NCI-H2171 (cell line): ENCODE measurements at places on chromosomes 2 and 18.

DNA sequence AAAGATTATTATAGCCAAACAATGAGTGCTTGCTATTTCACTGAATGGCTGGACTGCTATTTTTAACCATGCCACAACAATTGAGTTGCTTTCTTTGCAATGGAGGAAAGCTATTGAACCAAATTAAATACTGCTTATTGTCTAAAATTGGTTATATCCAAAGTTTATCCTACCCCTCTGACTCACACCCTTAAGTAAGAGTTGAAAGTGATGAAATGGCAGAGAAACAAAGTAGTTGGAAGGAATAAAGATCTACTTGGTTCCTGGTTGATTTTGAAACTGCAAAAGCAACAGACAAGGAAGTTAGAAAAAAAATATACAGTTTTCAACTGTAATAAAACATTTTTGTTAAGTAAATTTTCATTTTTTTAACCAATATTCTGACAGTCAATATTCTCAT is 47.5 kb downstream of the EML4 start:
- no peak for DNase-seq

GRCh38 chr18:29664278-29665036 is 1378.1 kb downstream of the DSC3 start:
- no peak for DNase-seq

DNA sequence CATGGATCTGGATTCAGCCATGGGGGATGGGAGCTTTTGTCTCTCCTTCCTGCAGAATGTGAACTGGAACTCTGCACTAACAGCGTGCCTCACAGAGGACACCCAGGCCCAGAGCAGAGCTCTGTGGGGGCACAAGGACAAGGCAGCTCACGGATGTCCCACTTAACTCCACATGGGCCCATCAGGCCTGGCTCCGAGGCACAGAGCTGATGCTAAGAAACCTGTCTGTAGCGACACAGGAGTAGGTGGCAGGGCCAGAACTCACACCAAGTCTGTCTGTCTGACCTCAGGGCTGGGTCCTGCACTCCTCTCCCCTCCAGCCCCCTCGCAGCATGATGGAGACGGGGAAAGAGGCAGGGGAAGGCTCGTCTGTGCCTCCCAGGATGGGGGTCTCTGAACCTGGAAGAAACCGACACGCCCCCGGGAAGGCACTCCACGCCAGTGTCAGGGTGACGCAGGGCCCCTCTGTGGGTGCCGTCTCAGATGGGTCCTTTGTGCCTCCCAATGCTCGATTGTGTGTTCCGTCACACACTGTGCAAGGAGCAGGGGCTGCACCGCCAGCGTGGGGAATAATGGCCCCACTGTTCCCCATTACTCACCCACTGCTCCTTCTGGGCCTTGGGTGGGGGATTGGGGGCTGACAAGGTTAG is 36.6 kb downstream of the FAM178B start:
- DNase-seq: no peak

GRCh38 chr2:7375901-7376300 is 458.7 kb downstream of the RNF144A start:
- peak; percentile 22 for DNase-seq

DNA sequence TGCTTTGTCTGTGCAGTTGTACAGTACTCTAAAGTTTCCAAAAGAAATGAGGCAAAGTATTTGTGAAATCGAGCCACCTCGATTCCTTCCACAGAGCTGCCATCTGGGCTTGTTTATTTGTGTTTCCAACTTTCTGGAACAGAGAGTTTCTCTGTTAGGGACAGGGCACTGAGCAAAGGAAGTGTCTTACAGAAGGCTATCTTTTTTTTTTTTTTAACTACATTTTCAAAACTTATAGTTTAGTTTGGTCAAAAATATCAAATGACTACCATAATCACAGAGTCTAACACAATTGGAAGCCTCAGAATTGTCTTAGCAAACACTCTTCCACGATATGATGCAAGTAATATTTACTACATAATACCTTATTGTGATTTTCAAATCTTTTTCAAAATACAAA is 796 bp downstream of the RFTN2 start:
- DNase-seq: peak; percentile 3

DNA sequence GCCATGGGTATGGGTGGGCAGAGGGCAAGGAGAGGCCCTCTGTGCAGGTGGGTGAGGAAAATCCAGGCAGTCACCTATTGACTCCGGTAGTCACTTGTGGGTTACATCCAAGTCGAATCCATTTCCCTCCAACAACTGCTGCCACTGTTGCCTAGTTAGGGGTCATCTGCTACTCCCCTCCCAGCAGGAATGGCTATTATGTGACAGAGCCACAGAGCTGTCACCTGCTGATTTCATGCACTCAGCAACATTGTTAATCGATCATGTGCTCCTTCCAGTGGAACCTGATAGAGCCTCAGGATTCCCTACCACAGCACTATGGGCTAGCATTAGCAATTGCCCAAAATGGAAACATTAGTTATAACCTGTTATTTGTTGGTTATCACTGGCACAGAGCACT is 31.4 kb downstream of the POLR1A start:
- no peak for DNase-seq

DNA sequence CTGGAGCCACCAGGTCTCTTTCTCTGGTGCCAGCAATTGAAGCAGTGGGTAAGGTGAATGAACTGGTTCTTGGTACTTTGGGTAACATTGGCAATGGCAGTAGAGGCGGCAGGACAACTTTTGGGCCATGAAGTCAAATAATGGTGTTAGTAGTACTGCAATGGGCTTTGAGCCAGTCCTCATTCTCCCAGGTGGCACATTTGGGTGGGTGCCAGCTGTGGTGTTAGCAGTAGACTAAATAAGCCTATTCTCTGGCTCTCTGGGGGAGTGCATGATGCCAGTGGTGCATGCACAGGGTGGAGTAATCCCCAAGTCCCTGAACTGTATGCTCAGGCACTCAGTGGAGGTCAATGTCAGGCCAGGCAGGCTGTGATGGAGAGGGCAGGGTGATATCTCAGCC is 120.2 kb upstream of the LRRTM4 start:
- DNase-seq: no peak

DNA sequence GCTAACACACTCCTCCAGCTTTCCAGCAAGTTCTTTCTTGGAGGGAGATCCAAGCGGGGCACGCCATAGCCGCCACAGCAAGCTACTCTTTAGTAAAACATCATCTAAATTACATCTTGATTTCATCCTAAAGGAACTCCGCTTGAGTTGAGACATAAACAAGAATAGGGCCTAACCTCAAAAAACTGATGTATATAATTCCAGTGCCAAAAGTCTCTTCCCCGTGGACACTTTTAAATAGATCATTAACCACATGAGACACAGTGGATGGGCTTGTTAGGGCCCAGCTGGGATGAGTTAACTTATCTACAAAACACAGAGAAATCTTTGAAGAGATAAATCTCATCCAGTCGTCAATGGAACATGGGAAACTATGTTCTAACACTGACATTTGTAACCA is 20.8 kb upstream of the MLPH start:
- DNase-seq: no peak

- no peak for DNase-seq
These were observed at the start of gene IL1RL1 for GRCh38 chr2:102310964-102311640. Gene IL1RL1, plus strand, starts transcription at chr2:102311563. Its CDS starts 26,702 bp downstream, at chr2:102338265.

DNA sequence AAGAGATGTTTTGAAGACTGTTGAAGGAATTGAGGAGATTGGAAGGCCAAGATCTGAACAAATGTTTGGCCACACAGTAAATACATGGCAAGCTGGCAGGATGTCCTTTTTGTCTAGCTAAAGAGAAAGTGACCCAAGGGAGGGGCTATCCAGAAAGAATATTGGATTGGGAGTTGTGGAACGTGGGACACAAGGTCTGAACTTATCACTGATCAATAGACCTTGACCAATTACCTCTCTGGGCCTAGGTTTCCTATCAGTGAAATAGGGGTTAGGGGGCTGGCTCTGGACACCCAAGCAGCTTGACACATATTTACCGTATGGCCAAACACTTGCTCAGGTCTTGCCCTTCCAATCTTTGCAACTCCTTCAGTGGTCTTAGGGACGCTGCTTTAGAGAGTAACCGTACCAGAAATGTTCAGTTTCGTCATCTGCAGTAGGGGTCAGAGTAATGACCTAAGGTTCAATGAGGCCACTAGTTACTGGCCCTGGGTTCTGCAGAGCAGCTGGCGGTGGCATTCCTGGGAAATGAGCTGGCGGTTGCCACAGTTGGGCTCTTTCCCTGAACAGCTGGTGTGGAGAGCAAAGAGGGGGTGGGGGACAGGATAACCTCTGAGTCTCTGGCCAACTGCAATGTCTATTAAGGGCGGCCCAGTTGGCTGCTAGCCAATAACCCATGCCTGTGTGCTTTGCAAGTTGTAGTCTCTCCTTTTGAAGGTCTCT is 70.1 kb upstream of the STPG4 start:
- DNase-seq: peak; percentile 13

GRCh38 chr2:99571533-99571932 is 81.7 kb upstream of the REV1 start:
- peak; percentile 93 for DNase-seq

DNA sequence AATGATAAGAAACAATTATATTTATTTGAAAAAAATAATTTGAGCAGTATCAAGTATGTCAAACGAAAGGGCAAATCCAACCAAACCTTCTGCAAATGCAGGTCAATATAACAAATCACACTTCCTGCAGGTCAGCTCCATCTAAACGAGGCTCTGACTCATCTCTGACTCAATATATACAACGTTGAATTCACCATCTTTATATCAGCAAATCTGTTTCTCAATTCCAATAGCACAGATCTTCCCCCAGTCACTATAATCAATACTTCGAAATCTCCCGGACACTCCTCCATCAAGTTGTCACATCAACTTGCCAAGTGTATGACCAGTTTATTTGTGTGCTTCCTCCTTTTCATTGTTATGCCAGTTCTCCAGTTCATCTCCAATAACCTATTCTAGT is 388.9 kb downstream of the ZEB2 start:
- no peak for DNase-seq

DNA sequence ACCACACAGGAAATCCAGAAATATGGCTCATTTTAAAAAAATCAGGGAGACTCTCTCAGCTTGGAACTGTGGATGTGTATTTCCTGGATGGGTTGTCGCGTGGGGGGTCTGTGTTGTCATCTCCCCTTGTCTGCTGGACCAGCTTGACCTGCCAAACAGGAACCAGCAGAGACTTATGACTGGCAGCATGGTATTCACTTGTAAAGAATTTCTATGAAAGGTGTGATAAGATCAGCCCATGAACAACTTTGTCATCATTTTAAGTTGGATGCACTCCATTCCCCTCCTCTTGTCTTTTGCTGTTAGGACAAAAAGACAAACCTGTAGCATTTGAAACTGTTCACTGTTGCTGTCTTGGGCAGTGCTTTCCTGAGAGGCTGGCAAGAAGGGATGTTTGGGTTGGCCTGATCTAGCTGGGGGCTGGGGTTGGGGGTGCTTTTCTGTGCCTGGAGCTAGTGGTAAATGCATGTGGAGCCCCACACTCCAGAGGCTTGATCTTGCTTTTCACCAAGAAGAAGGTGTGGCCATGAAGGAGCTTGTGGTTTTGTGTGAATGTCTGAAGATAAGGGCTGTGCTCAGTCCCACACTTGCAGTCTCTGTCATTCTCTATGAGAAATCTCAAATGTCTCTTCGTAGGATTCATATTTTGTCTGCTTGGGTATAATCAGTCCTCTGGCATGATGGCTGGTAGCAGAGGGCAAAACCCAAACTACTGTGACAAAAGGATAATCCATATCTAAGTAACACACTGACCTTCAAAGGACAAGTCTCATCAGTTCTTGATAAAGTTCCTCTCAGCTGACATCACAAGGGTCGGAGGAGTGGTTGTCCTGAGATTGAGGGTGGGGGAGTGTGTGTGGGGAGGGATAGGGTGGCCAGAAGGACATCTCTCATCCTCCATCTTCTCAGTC is 39.0 kb downstream of the RALB start:
- no peak for DNase-seq

DNA sequence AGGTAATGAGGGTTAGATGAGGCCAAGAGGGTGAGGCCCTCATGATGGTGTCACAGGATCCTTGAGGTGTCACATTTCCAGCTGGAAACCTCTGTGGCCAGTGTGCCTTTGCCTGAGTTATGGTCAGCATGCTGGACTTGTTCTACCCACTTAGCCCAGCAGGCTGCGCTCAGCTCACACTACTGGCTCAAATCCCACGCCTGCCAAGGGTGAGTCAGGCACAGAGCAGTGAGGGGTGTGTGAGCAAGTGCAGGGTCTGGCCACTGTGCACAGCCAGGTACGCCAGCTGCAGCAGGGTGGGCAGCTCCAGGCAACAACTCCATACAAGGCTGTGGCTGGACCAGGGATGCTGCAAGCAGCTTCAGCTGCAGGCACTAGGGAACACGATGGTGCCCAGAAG is 616.6 kb upstream of the FSHR start:
- DNase-seq: no peak

DNA sequence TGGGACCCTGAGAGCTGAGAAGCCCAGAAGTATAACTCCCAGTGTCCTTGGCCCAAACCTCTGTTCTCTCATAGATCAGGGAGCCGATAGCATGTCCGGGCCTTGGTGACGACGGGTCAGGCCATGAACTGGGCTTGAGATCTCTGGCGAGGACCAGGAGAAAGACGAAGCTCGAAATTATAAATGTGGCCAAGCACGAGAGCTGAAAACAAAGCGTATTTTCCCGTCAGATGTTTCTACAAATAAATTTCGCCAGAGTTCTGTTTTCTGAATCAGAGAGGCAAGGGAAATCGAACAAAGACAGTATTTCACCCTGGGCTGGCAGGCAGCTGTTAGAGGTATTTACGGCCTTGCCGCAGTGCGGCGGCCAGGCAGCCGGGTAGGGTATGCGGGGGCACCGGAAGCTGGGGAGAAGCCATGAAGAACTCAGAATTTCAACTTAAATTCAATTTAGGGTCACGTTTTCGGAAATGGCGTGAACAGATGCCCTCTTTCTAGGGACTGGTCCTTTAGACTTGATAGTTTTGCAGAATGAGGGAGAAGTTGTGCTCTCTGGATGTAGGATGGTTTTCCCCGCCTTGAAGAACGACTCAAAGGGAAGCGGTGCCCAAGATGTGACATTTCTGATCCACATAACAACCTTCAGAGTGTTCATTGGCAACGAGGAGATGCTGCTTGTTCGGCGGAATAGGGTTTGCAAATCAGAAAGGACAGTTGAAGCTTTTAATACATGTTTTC is 9.6 kb downstream of the HOXD8 start:
- DNase-seq: no peak

DNA sequence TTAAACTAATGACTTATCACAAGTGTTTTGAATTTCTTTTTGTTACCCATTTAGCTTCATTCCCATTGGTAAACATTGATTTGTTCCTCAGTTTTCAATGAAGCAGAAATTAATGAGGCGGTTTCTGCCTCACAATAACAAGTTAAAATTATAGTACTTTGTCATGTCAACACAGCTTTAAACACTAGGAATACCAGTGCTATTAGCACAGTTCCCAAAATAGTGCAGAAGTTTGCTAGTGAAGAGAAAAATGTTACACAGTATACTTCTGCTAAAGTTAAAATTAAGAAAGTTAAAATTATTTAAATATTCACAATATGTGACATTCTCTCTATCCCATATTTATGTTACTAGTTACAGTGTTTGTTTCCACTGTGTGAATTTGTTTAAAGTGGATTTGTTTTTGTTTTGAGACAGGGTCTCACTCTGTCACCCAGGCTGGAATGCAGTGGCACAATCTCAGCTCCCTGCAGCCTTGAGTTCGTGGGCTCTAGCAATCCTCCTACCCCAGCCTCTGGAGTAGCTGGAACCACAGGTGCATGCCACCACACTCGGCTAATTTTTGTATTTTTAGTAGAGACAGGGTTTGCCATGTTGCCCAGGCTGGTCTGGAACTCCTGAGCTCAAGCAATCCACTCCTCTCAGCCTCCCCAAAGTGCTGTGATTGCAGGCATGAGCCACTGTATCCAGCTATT is 3.8 kb upstream of the CHN1 start:
- DNase-seq: no peak
